ENCODE measurements at places on chromosomes 7 and 10. TPM values are rescaled to one million over a fixed set of nuclear protein-coding genes. Genes with fewer than 3 reads are reported as not detected.

The CYP3A7 gene
- total RNA-seq: not detected

The MBL2 gene
- total RNA-seq: not detected

The BTBD16 gene
- 0.26 TPM for total RNA-seq

The ABCC2 gene
- 0.53 TPM for total RNA-seq

The ARID5B gene
- total RNA-seq: 13.7 TPM

The PDE6C gene
- not detected for total RNA-seq

The OR13A1 gene
- not detected for total RNA-seq

The PNLIPRP1 gene
- total RNA-seq: not detected

The RET gene
- 0.26 TPM for total RNA-seq

The SPDYE16 gene
- not detected for total RNA-seq

The AS3MT gene
- 2.1 TPM for total RNA-seq

The ABCA13 gene
- 0.79 TPM for total RNA-seq

The SVOPL gene
- total RNA-seq: under 0.01 TPM

The SLC18A3 gene
- not detected for total RNA-seq

The NCAPG2 gene
- total RNA-seq: 3.5 TPM

The ERVW-1 gene
- total RNA-seq: not detected

The CFAP58 gene
- 1.2 TPM for total RNA-seq

The ELFN1 gene
- under 0.01 TPM for total RNA-seq

All from bronchial epithelial cell (primary cell).